Cerebellar nuclear complex (tissue), 1 donor: ENCODE measurements at places on chromosomes 12 and 14.

GRCh38 chr12:123232472-123232806 lies 502 bp downstream of the MPHOSPH9 start:
- peak; percentile 30 for DNase-seq

DNA sequence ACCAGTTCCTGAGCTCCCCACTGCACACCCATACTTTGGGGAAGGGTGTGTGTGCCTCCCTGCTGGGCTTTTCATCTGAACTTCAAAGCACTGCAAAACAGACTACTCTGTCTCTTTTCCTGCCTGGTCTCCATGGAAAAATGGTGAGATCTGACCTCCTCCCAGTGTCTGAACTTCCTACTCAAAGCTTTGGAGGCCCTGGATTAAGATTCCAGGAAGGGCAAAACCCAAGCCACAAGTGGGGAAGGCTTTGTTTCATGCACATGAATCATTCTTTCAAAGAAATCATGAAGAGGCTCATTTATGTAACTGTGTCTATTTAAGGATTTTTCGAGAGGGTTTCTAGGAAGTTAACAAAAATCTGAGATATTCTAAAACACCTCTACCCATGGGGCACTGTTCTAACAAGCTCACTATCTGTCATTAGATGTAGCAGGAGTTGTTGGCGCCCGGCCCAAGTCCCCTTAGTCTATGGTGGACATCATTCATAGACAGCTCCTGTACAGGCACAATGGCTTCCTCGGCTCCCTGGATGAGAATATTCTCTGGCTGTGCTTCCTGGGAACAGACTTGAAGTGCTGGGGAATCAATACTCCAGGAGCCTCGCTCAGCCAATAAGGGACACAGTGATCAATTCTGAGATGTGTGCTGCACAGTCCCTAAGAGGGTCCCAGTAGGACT lies 224.0 kb downstream of the KTN1 start:
- no peak for DNase-seq

GRCh38 chr14:83147006-83147405 lies 1613.4 kb upstream of the SEL1L start:
- DNase-seq: no peak

DNA sequence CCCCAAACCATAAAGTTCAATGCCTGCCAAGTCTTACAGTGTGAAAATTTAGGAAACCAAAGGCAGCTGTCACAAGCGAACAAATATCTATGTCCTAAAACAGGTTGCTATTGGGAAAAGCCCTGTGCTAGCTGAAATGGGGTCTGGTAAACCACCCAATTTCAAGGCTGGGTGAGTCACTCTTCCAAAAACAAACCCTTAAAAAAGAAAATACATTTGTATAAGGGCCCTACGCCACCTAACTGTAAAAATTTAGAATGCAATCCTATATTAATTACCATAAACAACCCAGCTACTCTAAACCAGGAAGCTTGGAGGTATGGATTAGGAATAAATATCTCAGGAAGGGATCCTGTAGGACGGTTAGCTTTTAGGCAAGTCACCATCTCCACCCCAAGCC lies 32.1 kb downstream of the PRMT8 start:
- no peak for DNase-seq

- no peak for DNase-seq
Observed at GRCh38 chr12:65164774-65165173, 4.6 kb upstream of the LEMD3 start.

GRCh38 chr12:78671295-78671694 lies 193.3 kb upstream of the SYT1 start:
- DNase-seq: no peak

DNA sequence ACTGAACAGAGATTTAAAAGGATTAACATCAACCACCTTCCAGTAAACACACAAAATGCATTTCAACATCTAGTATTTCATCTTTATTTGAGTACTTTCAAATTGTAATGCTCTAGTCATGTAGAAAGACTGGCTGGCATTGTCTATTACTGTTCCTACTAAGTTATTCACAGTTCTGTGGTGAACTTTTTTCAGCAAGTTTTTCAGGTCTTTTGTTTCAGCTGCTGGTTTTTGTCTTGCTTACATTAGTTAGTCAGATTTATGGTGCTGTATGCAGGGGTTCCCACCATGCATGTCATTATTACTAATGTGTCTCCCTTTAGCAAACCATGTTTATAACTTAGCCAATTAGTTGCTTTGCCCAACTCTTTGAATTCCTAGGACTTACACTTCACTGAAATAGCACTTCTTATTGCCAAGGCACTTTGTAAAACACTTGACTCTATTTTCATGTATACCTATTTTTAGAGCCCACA lies 253.4 kb upstream of the KITLG start:
- no peak for DNase-seq

GRCh38 chr12:99769396-99769980 lies 121.9 kb downstream of the GARIN6 start:
- no peak for DNase-seq

DNA sequence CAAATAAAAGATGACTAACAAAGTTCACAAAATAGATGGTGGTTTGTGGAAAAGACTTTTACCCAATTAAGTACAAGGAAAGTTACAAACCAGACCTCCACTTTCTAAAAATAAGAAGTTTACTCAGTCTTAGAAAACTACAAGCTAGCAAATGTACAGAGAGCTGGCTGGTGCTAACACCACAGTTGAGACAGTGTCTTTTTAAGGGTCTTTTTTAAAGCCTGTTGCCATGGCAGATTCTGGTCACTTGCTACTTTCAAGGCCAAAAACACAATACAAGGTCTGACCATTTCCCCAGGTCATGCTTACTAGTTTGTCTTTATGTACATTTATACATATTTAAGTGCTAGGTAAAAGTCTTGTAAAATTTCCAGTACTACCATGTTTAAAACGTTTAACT lies 2.4 kb downstream of the BTG1 start:
- DNase-seq: no peak

DNA sequence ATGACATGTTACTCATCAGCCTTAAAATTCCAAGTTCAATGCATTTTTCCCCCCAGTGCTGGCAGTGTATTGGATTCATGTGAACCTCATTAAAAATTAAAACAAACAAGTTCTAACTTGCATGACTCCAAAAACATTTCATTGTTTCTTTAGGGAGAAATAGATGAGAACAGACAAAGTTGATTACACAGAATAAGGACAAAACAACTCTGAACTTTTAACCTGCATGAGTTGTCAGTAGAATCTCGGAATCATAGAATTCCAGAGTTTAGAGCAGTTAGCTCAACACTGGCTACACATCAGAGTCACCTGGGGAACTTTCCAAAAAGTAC lies 127.5 kb downstream of the TMX1 start:
- DNase-seq: no peak

DNA sequence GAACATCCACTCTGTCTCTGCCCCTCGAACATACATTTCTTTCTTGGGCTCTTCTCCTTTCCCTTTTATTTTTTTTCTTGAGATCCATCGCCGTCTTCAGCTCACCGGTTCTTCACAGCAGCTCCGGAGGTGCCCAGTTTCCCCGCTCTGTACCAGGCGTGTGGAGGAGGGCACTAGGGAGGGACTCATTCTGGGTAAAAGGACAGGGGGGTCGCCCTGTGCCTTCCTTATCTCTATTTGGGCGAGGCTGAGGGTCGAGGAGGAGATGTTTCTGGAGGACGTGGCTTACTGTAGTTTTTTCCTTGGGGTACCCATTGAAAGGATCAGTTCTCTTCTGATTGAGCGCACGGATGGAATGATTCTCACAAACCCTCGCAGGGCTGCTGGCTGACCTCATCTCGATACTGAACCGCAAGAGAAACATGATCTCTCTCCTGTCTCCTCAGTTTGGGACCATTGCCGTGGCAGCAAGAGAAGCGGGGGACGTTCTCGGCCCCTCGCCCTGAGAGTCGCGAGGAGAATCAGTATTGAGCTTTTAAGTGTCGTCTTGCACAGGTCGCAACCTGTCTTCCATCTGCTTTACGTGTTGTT lies 386 bp downstream of the LIN52 start:
- no peak for DNase-seq

DNA sequence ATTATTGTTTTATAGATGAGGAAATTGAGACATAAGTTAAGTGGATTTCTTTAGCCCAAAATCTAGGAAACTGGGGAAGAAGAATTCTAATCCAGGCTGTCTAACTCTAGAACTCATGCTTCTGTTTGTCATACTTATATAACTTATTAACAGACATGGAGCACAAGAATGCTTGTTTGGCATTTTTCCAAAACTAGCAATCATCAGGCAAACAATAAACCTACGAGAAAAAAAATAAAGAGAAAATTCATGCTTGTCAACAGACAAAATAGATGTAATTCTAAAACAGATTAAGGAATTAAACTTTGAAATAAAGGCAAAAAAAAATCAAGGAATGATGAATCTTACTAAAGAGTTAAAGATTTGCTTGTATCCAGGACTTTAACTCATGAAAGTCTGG lies 103.1 kb downstream of the METTL25 start:
- no peak for DNase-seq

DNA sequence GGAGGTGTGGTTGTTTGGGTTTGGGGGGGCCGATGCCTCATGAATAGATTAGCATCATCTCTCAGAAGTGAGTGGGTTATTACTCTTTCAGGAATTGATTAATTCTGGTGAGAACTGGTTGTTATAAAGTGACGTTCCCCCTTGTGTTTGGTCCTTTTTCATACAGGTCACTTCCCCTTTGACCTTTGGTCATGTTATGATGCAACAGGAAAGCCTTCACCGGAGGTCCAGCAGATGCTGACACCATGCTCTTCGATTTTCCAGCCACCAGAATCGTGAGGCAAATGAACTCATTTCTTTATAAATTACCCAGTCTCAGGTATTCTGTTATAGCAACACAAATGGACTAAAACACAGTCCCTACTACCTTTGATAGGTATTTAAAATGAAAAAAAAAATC lies 439.4 kb downstream of the NELL2 start:
- DNase-seq: no peak

- DNase-seq: no peak
Observed at GRCh38 chr14:64645220-64645892, 58.9 kb upstream of the PLEKHG3 start.

GRCh38 chr14:74574090-74574433 lies 38.0 kb downstream of the LTBP2 start:
- no peak for DNase-seq

DNA sequence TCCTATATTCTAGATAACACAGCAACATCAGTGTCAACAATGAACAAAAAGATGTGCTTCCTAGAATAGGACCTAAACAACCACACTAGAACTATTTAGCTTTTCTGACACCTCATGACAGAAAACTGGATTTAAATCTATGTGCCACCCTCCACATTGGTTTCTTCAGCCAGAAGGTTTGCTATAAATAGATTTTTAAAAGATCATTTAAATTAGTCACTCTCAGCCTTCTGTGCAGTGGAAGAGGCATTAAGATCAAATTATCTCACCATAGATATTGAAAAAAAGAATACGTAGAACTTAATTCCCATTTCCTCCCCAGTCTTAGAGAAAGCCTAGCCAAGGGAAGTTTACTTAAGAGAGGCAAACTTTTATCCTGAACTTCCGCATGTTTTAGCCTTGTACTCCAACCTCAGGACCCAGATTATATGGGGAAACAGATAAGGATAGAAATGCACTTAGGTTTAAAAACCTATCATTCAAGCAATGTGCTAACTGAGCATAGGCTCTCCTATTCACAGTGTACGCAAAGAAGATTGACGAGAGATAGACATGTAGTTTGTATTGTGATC lies 59.6 kb downstream of the NELL2 start:
- no peak for DNase-seq

DNA sequence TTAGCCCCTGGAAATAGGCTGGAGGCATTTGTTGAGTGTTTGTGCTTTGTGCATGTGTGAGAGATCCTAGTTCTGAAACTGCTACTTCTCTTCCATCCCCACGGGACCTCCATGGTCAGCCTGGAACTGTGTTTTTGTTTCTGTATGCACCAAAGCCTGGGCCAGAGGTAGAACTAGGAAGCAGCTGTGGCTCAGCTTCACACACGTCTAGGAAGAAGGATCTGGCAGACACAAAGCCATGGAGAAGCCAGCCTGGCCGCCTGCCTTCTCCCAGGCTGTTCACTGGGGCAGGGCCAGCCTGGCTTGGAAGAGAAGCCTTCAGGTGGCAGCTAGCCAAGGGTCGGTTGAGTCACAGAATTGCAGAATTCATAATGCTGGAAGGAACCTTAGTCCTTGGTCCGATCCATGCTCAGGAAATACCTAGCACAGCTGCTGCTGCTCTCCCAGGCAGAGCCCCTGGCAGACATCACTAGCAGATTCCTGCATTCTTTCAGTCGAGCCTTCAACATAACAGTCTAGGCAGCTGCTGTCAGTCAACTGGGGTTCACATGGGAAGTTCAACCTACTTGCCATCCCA lies 27.0 kb downstream of the RIN3 start:
- no peak for DNase-seq

DNA sequence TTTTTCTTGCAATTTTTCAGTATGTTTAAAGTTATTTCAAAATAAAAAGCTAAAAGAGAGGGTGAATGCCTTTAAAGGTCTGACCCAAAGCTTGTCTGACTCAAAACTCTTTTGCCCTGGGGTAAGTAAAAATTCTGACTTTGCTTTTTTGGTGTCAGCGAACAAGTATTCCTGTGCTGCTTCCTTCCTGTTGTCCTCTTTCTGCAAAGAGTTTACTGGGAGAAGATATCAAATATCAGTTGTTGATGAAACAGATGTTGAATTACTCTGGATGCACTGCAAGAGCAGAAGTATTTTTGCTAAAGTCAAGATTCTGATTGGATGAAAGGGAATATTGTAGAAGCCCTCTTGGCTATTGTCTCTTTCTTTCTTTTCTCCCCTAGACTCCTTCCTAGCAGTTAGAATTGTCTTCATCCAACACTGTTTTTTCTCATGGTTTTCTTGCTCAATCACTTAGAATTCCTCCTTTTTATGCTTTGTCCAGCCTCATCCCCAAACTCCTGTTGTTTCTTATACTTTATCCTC lies 62.0 kb downstream of the DACT1 start:
- DNase-seq: no peak

DNA sequence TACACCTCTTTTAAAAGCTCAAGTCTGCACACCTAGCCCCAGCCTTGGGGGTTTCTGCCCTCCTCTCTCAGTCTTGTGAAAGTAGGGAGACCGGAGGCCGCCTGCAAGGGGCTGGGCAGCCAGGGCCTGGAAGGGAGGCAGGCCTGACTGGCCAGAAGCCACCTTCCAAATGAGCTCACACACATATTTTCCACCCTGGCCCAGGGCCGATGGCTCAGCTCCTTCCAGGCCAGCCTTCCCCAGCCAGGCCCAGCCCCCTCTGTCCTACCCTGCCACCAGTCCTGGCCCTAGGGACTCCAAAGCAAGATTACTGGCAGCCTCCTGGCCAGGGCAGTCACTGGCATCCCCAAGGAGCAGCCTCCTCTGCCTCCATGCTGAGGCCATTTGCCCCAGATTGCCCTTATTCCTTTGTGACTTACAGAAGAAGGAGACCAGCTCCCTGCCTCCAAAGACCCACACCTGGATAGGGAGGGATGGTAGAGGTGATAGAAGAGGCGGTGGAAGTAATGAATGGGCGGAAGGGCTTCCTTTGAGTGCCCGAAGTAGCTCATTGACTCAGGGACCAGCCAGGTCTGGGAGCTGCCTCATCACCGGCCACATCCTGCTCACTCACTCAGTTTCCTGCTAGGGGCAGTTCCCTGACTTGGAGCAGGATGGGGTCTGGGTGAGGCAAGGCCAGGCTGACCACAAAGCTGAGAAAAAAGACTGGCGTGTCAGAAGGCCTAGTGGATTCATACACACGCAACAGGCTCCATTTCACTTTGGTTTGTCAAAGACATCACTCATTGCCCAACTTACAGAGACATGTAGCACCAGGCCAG lies 14.8 kb downstream of the MMP14 start:
- no peak for DNase-seq

- DNase-seq: no peak
Observed at GRCh38 chr12:7638064-7638759, 27.5 kb downstream of the APOBEC1 start.
